ENCODE measurements at places on chromosomes 6 and 20. TPM values are rescaled to one million over a fixed set of nuclear protein-coding genes. Genes with fewer than 3 reads are reported as not detected.
A peak's percentile ranks its signal among the peaks of the same experiment; 100 is the strongest.

GRCh38 chr6:90274451-90275030 lies 22.1 kb downstream of the BACH2 start:
- no peak for DNase-seq

DNA sequence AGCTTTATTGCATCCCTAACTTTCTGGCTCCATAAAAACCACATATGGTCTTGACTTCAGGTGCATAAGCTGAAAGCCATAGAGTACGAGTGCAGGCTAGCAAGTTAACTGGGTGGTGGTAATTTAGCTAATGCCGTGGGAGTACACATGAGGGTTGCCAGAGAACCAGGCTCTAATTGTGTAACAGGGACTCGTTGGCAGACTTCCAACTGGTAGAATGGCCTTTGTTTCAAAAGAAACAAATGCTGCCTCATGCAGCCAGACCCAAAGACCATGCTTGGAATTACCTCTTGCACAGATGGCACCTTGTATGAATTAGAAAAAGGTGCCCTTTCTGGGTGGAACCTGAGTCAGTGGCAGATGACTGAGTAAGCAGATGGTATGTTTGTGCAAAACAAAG lies 73.2 kb downstream of the LY86 start:
- DNase-seq: no peak

- peak; percentile 75 for DNase-seq
These were observed 198.4 kb upstream of the TENT5A start for GRCh38 chr6:81950877-81951276.

Gene HCRTR2
- total RNA-seq: not detected

GRCh38 chr6:122049341-122049740 lies 350.1 kb upstream of the HSF2 start:
- no peak for DNase-seq

GRCh38 chr6:116461932-116462885 lies 1.0 kb downstream of the CALHM6 start:
- peak; percentile 66 for DNase-seq

GRCh38 chr6:12385316-12385715 lies 95.2 kb downstream of the EDN1 start:
- DNase-seq: no peak

Gene PHF3
- 29.7 TPM for total RNA-seq

DNA sequence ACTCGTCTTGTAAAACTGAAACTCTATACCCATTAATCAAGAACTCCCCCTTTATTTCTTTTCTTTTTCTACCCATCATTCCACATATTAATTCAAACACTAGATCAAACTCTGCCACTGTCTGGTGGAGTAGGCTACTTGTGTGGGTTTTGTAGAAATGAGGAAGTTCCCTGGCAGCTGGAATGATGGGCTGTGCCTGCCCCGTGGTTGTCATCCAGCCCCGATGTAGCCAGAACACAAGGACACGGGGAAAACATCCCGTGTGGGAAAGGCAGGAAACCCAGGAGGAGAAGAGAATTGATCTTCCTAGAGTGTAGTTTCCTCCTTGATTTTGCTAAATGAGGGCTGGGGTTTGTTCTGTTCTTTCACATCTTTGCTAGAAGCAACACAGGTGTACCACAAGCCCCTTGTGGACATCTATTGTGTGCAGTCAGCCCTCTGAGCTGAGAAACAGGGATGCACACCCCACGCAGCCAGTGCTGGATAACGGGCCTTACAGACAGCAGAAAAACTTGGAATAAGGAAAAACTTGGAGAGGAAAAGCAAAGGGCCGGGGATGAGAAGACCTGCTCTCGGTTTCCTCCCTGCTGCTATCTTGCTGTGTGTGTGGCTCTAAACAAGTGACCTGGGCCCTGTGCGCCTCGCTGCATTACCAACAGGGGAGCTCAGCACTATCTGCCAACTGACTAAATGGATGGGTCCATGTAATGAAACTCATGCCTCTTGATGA lies 88.0 kb downstream of the SCML4 start:
- no peak for DNase-seq

Gene CNR1
- total RNA-seq: 0.64 TPM

Gene CST2
- total RNA-seq: not detected

GRCh38 chr6:150167479-150167873 lies 24.6 kb downstream of the PPP1R14C start:
- DNase-seq: no peak

Gene BCAS1
- not detected for total RNA-seq

GRCh38 chr6:130783416-130784107 lies 43.6 kb upstream of the SMLR1 start:
- peak; percentile 17 for DNase-seq

DNA sequence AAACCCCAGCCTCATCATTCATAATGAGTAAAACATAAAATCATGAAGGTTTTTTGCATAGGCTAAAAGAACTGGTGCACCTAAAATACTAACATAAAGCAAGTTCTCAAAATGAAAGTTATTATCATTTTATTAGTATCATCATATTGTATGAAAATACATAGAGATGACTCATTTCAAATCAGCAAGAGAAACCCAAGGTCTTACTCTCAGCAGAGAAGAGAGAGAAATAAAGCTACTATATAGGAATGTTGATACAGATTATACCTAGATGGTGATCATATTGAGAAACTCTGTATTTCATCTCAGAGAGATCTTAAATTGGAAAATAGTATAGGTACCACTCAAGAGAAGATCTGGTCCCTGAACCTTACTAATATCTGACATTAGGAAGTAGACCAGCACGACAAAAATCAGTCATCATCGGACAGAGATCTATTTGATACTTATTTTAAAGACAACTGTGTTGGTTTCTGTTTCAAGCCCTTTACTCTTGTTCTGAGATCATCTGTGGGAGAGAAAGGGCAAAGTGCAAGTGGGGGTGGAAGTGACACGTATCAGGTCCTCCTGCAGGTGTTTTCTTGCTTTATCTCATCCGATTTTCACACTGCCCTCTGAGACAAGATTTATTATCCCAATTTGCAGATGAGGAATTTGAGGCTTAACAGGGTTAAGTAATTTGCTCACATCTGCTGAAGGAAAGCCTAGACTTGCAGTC lies 532.3 kb downstream of the MAFB start:
- no peak for DNase-seq

- DNase-seq: peak; percentile 99
These were observed 38.7 kb downstream of the UQCC2 start for GRCh38 chr6:33672808-33673207.

DNA sequence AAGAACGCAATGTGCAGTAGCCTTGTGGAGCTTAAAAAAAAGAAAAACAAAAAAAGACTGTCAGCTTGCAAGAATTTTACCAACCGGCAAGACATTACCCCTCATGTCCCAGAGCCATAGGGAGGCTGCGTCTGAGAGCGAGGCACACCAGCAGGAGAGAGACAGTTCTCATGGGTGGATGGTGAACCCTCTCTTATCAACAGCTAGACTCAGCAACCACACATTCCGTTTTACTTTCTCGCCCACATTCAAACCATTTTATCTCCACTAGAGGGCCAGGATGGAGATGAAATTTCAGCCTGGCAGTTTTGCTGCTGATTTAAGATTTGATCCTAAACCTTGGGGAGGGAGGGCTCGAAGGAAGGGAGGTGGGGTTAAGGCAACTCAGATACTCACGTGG lies 247.0 kb downstream of the ATXN1 start:
- DNase-seq: peak; percentile 55

DNA sequence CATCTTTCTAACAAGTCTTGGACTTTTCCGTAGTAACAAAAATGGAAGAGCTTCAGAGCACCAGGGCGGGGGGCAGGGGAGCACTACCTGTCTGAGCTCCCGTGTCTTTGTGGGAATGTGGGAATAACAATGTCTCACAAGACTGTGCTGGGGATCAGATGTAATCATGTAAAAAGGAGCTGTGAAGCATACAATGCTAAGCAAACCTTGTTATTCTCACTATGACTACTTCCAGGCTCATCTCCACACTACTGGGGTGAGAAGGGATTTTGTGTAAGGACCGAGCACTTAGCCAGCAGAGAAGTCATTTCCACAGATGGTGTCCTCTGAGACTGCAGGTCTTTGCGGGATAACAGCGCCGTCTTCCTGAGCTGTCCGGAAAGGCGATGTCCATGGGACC lies 27.1 kb downstream of the PRR18 start:
- DNase-seq: no peak

Gene FRK
- 1.3 TPM for total RNA-seq
